ENCODE measurements at places on chromosomes 11 and 22. TPM values are rescaled to one million over a fixed set of nuclear protein-coding genes. Genes with fewer than 3 reads are reported as not detected.

Gene HBB
- not detected for total RNA-seq

- H3K4me3 ChIP-seq: peak overlapping the region; percentile 42
- peaks cover 53% of the 10 kb centered on the region for H3K4me1 ChIP-seq
- peak overlapping the region; percentile 88 for H3K27ac ChIP-seq
- DNase-seq: peak; percentile 81
- no peaks in the 10 kb centered on the region for H3K27me3 ChIP-seq
These were observed 19.8 kb upstream of the LRRC10B start for GRCh38 chr11:61488651-61489291.

- H3K4me3 ChIP-seq: no peak overlapping the region
- peaks cover 21% of the 10 kb centered on the region for H3K4me1 ChIP-seq
- DNase-seq: no peak
These were observed 23.6 kb downstream of the NPAT start for GRCh38 chr11:108198833-108199232.

DNA sequence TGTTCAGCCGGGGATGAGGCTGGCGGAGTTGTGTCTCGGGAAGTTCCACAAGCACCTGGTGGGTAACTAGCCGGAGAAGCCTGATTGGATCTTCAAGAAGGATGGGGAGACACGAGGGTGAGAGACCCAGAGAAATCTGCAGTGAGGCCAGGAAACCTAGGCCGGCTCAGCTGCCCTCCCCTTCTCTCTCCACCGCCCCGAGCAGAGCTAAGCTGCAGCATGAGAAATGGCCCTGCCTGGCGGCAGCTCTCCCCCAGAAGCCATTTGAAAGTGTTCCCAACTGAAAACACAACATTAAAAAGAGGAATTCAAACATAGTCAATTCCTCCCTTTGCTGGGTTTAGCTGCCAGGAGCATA is 77.8 kb upstream of the SHISAL1 start:
- no peak overlapping the region for H3K27ac ChIP-seq
- no peak for DNase-seq
- H3K36me3 ChIP-seq: no peaks in the 10 kb centered on the region
- no peak overlapping the region for H3K4me3 ChIP-seq
- H3K4me1 ChIP-seq: peaks cover 19% of the 10 kb centered on the region
- H3K27me3 ChIP-seq: no peaks in the 10 kb centered on the region

- H3K27me3 ChIP-seq: no peaks in the 10 kb centered on the region
- H3K4me3 ChIP-seq: no peak overlapping the region
- H3K27ac ChIP-seq: no peak overlapping the region
- DNase-seq: peak; percentile 22
These were observed 115.8 kb upstream of the TMEM45B start for GRCh38 chr11:129699711-129700304.

Gene PDGFB
- total RNA-seq: 35.5 TPM
